Stimulated activated CD8-positive, alpha-beta memory T cell treated with anti-CD3 and anti-CD28 coated beads, Interleukin-4, amount 100 ng/mL, for 1 hour (primary cell): ENCODE measurements at places on chromosomes 2 and 18.

- no peak for DNase-seq
Observed at GRCh38 chr2:36415381-36416022, 59.9 kb downstream of the CRIM1 start.

- no peak for DNase-seq
Observed at GRCh38 chr2:236793023-236794011, 223.7 kb downstream of the ACKR3 start.

DNA sequence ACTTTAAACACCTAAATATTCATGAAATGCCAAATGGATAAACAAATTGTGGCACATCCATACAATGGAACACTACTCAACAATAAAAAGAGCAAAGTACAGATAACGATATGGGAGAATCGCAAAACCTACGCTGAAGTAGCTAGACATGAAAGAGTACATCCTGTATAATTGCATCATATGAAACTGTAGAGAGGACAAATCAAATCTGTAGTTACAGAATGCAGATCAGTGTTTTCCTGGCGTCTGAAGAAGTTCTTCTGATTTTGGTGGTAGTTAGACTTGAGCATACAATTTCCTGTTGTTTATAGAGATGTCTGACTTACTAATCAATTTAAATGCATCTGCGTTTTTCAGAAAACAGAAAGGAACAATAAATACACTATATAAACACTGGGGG lies 394.4 kb downstream of the SOCS6 start:
- DNase-seq = no peak

GRCh38 chr2:217530392-217531090 lies 472.3 kb downstream of the TNS1 start:
- DNase-seq = no peak

DNA sequence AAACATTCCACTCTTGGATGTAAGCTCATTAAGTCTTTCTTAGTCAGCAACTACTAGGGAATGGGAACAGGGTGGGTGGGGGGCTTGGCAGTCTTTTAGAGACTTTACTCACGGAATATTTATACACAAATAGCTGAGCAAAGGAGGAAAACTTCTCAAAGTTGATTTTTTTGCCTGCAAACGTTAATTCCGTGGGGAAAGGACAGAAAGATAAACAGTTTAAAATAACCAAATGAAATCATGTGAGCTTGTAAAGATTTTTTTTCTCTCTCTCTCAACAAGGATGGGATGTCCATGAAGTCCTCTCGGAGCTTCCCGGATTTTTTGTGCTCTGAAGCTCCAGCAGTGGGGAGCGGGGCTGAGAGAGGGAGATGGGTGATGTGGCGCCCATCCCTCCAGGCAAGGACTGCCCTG lies 32.2 kb upstream of the MAT2A start:
- DNase-seq = no peak

- DNase-seq = no peak
Observed at GRCh38 chr2:70503896-70504295, 49.7 kb downstream of the TGFA start.

- DNase-seq = no peak
Observed at GRCh38 chr2:216633616-216634369, 573 bp downstream of the IGFBP2 start.
